HTR-8/SVneo (cell line): ENCODE measurements at places on chromosomes 2 and 18.

GRCh38 chr2:219661955-219662395, 34.5 kb downstream of the SLC4A3 start:
- DNase-seq: no peak

DNA sequence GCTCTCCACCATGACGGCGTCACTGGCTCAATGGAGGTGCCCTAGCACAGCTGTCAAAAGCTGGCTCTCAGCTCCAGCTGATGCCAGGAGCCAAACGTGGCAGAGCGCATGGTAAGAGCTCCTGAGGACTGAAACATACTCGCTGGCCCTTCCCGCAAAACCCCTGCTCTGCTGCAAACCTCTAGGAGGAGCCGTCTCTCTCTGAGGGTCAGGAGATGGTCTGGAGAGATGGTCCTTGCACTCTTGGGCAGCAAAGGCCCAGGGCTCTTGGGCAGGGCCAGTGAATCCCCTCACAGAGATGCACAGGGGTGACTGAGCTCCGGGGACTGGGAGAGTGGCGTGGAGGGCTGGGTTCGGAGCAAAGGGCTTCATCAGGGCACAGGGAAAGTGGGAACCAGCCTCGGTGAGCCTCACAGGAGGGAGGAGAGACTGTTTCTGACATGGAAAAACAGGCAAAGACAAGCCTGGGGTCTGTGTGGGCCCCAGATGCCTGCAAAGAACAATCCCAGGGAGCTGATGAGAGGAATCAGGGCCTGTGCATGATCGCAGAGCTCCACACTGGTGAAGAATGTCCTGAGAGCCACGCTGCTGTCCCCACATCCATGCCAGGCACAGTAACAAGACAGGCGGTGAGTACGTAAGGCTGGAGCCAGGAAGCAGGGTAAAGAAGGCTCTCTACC, 17.2 kb downstream of the SNORC start:
- DNase-seq: no peak

- no peak for DNase-seq
These were observed 6.8 kb upstream of the COX7A2L start for GRCh38 chr2:42367835-42368234.

DNA sequence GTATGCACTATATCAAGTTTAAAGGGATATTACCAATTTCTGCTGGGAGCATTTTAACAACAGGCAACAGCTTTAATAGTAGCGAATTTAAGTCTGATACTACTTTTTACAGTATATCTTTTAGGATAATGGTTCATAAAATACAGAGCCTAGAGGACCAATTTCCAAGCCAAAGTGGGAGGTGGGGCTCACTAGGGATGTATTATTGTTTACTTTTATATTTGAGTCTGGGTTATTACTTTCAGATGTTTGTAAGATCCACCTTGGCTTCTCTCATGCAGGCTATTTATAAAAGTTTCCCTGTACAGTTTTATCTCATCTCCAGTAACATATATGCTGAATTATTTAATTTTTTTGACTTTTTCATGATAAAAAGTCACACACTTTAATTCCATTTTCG, 242.0 kb downstream of the CMPK2 start:
- DNase-seq: no peak

- DNase-seq: peak; percentile 26
These were observed 519.4 kb downstream of the TDRD15 start for GRCh38 chr2:21643180-21643579.
